ENCODE measurements at places on chromosomes 5 and 9.

GRCh38 chr9:22682961-22683699 is 236.5 kb downstream of the DMRTA1 start:
- peak; percentile 43 for DNase-seq

DNA sequence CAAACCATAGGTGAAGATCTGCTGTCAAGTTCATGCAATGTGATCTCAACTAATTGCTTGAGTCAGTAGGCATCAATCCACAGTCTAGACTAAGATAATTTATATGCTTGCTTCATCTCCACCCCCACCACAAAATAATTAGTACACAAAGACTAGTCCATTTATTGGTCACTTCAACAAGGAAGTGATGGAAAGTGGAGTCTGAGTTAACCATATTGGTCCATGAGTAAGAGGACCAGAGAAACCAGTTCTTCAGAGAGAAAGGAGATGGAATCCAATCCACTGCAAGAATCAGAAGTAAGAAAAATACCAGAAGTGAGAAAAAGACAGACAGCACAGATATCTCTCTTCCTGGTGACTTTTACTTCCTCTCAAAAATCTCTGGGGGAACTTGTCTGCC is 366.5 kb downstream of the CHSY3 start:
- no peak for DNase-seq

DNA sequence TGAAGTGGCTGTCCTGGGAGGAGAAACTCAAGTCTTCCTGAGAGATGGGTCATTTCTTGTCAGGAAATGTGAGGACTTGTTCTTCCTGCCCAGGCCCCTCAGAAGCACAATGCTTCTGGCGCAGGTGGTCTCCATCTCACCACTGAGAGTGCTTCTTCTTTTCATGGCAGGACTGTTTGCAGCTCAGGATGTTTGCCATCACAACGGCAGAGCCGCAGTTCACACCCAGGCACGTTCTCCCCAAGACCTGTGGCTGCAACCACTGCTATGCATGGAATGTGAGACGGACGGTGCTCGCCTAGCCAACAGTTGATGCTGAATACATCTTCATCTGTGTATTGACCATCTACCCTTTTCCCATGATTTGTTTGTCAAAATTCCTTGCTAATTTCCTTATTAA is 216.3 kb downstream of the GADD45G start:
- DNase-seq, result no peak

- peak; percentile 68 for DNase-seq
Observed at GRCh38 chr5:142621227-142621626, 64.7 kb downstream of the FGF1 start.

DNA sequence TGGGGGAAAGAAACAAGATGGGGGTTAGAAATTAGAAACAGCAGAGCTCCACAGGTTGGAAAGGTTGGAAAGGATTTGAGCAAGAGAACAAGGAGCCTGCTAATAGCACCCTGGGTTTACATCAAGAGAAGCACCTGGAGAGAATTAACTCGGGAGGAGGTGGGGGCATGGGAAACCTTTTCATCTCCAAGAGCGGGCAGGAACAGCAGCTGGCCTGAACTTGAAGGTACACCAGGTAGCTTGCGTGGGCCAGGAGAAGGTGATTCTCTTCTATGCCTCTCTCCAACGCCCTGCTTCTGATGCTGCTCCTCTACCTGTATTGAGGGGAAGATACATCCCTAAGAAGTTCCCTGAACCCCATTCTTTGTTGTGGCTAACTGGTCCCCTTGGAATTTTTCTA is 37.1 kb upstream of the GLRX start:
- DNase-seq, result no peak

DNA sequence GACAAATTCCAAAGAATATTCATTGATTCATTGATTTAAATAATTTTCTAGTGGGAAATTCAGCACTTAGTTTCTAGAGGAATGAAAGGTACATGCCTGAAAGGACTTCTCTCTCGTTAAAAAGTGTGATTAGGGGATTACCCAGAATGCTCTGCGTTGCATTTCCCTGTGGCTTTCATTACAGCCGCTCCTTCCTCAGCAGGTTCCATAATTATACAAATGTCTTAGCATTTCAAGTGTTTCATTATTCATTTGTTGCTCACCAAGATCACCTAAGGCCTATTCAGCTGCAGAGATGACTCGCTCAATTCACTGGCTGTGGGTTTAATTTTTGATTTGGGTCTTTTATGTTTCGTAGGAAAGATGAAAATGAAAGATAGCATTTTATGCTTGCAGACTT is 52.8 kb downstream of the SPATA31C2 start:
- DNase-seq, result peak; percentile 35

DNA sequence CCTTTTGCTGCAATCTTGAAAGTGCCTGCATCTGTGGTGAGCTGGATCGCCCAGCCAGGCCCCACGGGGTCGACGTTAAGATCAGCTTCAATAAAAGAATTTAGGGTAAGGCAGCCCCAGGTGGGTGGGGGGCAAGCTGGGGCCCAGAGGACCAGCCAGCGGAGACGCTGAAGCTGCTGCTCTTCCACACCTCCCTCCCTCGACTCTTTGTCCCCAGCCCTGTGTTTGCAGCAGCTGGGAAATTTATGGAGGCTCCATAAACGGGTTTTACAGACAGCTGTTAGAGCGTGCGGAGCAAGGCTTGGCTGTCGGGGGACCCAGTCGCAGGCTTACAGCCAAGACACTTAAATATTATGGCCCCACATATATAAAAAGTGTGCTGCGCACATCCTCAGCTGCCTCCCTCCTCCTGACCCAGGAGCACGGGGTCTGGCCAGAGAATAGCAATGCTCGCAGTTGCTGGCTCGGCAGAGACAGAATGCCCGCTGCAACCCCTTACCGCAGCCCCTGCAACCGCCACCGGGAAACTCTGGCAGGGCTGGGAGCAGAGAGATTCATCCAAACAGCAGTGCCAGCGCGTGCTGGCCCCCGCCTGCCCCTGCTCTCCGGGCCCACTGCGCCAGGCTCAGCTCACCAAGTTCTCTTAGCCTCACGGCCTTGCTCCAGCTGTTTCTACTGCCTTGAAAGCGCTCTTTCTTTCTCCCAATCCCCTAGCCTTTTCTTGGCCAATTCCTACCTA is 28.4 kb upstream of the MVB12B start:
- no peak for DNase-seq

- DNase-seq, result no peak
Observed at GRCh38 chr5:174655351-174655750, 69.0 kb upstream of the MSX2 start.

GRCh38 chr9:74096420-74096819 is 400.7 kb upstream of the RORB start:
- DNase-seq, result no peak

GRCh38 chr5:118236108-118236849 is 752.1 kb downstream of the DTWD2 start:
- DNase-seq, result no peak

- no peak for DNase-seq
Observed at GRCh38 chr5:172207511-172207910, 13.5 kb downstream of the EFCAB9 start.

DNA sequence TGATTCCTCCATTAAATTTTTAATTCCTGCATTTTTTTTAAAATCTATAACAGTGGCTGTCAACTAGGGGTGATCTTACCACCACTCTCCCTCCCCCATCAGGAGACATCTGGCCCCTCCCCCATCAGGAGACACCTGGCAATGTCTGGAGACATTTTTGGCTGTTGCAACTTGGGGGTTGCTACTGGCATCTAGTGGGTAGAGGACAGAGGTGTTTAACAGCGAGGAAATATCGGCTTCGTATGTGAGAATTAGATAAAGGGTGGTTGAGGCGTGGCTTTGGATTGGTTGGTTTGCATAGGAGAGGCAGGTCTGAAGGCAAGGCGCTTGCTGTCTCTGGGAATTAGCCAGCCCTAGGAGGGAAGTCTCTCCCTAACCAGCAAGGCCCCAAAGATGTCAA is 10.5 kb downstream of the CDHR2 start:
- DNase-seq, result peak; percentile 48

DNA sequence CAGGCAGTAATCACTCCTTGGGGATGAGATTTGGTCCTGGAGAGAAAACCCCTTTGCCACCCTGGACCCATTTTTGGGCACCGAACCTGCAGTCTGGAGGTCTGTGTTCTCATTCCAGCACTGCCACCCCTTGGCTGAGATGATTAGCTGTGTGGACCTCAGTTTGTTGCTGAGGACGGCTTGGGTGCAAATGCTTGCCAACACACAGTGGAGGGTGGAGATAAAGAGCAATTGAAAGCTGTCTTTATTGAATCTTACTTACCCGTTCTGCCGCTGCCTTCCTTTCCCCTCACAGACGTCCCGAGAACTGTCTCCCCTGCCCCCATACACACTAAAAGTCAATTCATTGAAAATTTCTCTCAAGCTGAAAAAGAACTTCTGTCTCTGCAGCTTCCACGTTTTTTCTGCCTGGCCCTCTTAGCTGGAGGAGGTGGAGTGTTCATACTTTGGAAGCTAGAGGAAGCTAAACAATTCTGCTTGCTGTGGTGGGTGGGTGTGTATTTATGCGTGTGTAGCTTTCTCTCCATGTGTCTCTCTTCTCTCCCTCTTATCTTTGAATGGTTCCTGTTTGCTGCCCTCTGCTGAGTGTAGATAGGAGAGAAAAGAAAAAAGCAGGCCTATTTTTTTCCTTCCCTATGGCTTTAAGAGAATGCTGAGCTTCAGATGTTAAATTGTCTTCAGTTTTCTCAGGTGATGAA is 6.6 kb downstream of the GALNT10 start:
- DNase-seq, result no peak

GRCh38 chr5:10719965-10720364 is 41.1 kb downstream of the DAP start:
- DNase-seq, result no peak

DNA sequence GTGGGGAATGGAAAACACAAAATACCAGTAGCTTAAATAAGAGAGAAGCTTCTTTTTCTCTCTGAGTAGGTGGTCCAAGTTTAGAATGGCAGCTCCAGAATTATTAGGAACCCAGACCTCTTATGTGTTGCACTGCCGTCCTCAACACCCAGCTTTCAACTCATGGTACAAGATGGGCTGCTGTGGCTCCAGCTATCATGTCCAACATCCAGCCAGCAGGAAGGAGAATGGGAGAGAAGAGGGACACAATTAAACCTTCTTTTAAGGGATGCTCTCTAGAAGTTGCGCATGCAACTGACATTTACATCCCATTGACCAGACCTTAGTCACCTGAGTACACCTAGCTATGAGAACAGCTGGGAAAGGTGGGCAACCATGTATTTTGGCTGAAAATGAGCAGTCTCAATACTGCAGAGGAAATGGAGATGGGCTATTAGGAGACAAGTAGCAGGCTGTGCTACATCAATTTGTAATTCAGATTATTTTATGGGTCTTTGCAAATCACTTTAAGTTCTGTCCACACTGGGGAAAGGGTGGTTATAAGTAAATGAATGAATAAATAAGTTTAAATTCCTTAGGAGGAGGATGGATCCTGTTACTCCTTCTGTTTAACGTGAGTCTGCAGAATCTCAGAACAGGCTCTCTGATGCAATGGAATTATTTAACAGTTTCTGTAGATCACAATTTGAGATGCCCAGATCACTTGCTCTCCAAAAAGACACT is 76.1 kb downstream of the SLC28A3 start:
- no peak for DNase-seq

DNA sequence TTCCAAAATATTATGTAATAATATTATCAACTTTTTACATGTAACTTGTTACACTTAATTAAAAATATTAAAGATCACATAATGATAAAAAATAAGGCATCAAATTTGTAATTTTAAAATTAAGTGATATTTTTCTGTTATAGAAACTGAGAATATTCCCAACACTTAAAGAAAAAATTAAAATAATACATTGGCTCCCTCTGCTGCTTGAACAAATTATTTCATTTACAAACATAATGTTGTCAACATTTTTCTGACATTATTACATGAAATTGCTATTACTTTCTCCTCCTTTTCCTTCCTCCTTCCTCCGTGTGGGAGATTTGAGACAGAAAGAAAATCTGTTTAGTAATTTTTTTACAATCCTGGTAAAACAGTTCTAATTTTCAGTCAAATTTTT is 42.3 kb downstream of the RNF180 start:
- no peak for DNase-seq

DNA sequence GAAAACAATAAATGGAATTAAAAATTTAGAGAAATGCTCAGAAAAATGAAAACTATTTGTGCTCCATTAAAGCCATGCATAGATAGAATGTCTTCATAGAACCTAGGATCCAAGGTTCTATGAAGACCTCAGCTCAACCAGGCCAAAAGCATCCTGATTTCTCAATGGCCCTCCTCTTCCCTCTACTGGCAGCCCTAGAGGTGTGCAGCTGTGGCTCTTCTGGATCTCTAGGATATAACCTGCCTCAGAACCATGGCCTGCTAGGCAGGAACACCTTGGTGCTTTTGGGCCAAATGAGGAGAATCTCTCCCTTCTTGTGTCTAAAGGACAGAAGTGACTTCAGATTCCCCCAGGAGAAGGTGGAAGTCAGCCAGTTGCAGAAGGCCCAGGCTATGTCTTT is 15.1 kb downstream of the IFNA1 start:
- no peak for DNase-seq

DNA sequence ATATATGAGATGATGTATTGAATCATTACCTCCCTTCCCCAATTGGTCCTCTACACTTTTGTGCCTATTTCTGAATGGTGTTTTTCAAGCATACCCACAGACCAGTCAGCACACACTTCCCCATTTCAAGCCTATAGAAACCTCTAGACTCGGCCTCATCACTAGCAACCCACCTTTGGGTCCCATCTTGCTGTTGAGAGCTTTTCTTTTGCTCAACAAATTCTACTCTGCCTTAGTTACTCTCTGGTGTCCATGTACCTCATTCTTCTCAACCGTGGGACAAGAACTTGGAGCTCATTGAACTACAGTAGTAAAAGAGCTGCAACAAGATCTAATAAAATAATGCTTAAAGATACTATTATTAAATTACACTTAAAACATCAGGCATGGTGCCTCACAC is 49.0 kb upstream of the KDM4C start:
- no peak for DNase-seq

DNA sequence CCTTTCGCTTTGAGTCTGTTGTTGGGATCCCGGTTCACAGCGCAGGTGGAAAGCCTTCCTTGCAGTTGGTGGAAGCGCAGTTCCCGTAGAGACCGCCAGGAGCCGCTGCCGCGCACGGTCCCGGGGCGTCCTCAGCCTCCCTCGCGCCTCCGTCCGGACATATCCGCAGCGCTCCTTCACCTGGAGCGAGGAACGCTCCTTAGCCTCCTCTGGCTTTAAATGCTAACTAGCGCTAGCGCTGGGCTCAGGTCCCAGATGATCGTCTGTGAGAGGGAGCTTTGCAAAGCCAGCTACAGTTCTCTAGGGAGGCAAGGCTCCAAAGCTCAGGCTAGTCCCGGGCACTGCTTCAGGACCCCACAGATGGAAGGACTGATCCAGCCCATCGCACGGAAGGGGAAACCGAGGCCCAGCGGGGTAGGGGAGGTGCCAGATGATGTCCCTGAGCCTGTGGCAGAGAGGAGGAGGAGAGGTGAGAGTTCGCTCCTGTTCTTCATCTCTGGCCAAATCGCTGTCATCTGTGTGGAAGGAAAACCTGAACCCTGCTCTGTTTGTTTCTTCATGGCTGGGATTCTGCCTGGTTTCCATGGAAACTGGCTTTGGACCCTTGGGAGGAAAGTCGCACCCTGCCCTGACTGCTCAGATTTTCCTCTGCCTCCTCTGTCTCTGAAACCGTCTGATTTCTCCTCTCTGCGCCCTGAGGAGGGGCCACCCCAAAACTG is 31.4 kb downstream of the COL15A1 start:
- DNase-seq, result peak; percentile 53

- peak; percentile 51 for DNase-seq
Observed at GRCh38 chr5:134577022-134577795, 51.7 kb downstream of the JADE2 start.
